AG09309 (cell line): ENCODE measurements at places on chromosomes 4 and X.
A peak's percentile ranks its signal among the peaks of the same experiment; 100 is the strongest.

- no peak for DNase-seq
Observed at GRCh38 chr4:95093936-95094929, 336.5 kb downstream of the BMPR1B start.

DNA sequence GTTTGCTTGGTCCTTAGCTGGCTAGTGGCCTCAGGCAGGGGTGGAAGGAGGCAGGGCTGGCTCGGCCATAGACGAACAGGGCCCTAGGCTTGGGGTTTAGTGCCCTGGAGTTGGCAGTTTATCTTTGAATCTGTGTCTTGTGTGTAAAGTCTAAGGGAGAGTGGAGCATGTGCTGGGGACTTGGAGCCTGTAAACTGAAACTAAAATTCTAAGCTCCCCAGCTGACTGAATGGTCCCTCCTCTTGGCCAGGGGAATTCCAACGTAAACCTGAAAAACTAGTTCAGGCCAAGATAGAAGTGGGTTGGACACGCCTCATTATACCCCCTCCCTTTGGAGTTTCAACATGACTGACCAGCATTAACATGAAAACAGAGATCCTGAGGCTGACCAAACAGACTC is 46.1 kb upstream of the GPR78 start:
- no peak for DNase-seq

- no peak for DNase-seq
Observed at GRCh38 chr4:26124753-26125321, 196.0 kb upstream of the RBPJ start.

DNA sequence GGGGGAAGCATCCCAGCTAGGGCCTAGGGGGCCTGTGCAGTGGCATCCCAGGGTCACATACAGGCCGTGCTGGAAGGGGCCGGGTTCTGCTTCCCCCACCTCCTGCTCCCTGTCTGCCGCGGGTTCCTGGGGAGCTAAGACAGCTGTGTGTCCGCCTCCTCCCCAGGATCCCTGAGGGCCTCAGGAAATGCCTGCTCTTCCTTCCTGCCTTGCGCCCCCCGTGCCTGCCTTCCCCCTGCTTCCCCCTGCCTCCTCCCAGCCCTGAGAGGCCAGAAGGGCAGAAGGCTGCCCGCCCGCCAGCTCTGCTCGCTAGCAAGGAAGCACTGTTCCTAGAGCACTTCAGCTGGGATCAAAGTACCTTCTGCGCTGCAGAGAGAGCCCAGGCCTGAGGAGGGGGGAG is 2.9 kb upstream of the BGN start:
- DNase-seq: no peak

- no peak for DNase-seq
Observed at GRCh38 chrX:148611993-148612392, 111.6 kb downstream of the AFF2 start.

GRCh38 chr4:15569746-15570145 is 85.4 kb downstream of the FBXL5 start:
- DNase-seq: no peak

DNA sequence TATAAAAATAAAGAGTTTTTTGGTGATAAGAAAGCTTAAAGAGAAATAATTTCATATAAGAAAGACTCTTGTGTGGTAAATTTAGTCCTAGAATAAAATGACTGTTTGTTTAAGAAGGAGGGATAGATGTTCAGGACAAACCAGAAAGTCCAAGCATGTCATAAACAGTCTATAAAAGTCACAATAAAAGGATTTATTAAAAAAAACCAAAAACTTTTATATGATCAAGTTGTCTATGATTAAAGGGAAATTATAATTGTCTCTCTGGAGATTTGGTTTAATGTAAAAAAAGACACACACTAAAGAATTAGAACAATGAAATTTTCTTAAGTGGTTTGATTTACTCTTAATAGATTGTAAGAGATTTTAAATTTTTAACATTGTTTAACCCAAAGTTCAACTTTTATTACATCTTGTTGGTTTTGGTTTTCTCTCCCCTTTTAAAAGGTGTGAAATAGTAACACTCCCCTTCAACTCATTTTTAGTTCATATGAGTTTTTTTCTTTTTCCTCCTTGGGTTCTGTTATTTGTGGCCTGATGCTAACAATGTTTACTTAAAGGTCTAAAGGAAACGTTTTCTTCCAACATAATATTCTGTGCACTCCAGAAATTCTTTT is 89.7 kb downstream of the PDHA2 start:
- DNase-seq: no peak

DNA sequence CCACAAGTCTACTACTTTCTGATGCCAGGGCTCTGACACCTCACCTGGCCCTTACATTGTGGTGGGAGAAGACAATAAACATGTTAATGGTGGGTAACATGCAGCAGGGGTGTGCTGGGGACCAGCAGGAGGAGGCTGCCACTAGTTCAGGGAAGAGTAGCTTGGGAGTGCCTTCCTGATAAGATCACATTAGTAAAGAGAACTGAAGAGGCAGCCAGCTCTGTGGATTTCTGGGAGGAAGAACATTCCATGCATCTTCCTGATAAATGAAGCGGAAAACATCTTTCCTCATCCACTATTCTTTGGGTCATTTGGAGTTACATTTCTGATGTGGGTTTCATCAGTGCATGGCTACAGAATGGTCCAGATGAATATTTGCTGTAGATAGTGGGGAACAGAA is 9.0 kb downstream of the RNF150 start:
- no peak for DNase-seq

GRCh38 chrX:107632346-107632745 is 4.0 kb downstream of the PRPS1 start:
- DNase-seq: no peak

- DNase-seq: no peak
Observed at GRCh38 chr4:7596918-7597606, 162.3 kb upstream of the PSAPL1 start.

DNA sequence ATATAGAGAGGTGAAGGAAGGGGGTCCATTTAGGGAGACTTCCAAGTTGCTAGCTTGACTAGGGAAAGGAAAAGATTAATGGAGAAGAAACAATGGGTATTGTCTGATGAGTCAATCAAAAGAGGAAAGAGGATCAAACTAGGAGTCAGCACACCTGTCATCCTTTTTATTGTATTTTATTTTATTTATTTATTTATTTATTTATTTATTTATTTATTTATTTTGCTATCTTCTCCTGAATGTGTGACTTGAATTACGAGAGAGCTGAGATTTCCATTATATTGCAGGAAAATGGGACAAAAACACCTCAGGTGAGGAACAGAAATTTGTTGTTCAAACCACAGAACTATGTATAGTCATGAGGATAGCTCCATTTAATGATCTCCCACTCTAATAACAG is 58.9 kb downstream of the NUDT11 start:
- DNase-seq: no peak

- DNase-seq: no peak
Observed at GRCh38 chr4:72112514-72113156, 80.8 kb downstream of the NPFFR2 start.

- DNase-seq: peak; percentile 73
Observed at GRCh38 chrX:3244203-3244743, 102.2 kb downstream of the MXRA5 start.

- DNase-seq: no peak
Observed at GRCh38 chrX:143580266-143580665, 55.6 kb downstream of the SLITRK4 start.

DNA sequence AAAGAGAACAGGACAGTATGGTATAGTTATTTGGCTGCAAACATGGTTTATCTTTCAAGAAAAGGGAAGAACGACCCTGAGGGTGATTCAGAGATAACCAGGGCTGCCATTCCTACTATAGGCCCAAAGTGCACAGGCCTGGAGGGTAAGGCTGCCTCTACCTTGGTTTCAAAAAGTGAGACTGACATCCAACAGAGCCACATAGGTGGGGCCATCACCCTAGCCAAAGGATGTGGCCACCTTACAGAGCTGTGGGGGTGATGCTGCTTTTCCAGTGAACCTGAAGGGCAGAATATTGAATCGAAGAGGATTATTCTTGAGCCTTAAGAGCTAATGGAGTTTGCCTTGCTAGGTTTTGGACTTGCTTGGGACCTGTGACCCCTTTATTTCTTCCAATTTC is 15.7 kb downstream of the SH2D1A start:
- DNase-seq: no peak

- no peak for DNase-seq
Observed at GRCh38 chr4:17285747-17286146, 226.1 kb downstream of the QDPR start.

GRCh38 chr4:71288875-71289274 is 49.9 kb upstream of the SLC4A4 start:
- no peak for DNase-seq

DNA sequence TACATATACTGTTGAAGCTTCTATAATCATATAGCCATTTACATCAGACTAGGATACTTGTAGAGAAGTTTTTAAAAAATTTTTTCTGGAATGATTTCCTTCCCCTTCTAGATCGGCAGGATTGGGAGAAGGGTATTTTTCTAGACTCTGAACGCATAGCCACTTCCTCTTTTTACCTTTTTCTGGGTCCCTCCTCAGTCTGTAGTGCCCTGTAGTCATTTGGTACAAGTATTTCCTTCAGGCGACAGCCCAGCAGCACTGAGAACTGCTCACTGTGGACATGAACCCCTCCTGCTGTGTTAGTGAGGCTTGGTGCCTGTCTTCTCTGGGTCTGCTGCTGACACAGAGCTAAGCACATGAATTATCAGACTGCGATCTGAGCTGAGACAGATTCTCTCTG is 255.4 kb downstream of the ARHGAP10 start:
- DNase-seq: no peak

- DNase-seq: no peak
Observed at GRCh38 chr4:125231661-125232060, 83.1 kb upstream of the FAT4 start.

DNA sequence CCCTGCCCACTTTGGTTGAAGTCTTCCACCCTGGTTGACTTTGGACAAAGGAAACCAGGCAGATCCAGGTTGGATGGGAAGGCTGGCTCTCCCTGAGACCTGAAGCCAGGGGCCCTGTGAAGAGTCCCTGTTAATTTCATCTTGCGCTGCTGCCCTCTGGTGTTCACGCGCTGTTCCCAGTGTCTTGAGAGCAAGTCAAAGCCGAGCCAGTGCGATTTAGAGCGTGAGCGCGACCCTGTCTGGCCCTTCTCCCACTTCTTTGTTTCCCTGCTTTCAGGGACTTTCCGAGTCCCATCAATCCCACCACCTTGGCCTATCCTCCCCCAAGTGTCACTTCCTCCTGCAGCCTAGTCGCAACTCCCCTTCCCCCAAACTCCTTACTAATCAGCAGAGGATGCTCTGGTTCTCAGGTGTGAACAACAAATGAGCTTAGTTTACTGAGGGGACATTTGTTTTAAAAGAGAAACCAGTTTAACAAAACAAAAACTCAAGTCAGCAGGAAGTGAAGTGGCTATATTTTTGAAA is 25.8 kb upstream of the CHRNA9 start:
- DNase-seq: no peak

- DNase-seq: no peak
Observed at GRCh38 chr4:32290102-32290501, 1569.9 kb downstream of the PCDH7 start.
